Dermis blood vessel endothelial cell (primary cell): ENCODE measurements at places on chromosomes 3 and 15.

DNA sequence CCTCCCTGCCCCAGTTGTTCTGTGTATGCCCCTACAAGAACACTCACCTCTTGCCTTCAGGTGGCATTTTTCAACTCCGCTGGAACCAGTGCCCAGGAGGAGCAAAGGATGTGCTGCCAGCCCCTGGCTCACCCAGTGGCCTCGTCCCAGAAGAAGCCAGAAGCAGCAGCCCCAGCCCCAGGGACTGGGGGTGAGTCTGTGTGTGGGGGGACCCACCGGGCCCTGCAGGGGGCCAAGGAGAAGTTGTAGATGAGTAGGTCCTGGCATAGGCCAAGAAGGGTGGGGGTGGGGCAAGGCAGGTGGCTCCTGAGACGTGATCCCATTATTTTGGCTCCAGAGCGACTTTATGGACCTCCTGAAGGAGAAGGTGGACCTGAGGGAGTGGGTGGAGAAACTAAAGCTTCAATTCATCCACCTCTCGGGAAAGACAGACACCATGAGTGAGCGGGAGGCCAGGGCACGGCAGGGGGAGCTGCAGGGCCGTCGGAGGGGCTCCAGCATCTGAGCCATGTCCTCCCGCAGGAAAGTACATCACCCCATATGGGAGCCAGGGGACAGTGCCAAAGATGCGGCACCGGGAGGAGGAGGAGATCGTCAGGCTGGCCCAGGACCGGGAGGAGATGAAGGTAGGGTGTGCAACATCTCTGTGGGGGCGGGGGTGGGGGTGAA lies 29.3 kb downstream of the NGRN start:
- DNase-seq = no peak

- DNase-seq = no peak
These were observed 71.7 kb upstream of the TTC14 start for GRCh38 chr3:180530276-180530675.

DNA sequence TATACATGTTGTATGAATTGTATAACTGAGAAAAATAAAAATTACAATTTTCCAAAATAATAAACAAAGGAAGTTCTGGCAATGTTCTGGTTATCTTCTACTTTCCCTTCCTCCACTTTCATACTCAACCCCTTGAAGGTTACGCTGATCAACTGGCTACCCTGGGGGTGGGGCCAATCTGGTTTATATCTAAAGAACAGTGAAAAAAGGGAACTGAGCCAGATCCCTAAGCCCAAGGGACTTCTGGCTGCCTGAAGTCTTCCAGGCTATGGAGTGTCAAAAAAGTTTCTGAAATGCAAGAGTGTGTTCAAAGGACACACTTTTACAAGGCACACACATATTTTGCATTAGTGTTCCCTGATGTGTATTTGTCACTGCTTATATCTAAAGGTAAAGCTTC lies 591.9 kb downstream of the ROBO1 start:
- no peak for DNase-seq

GRCh38 chr3:182947888-182948287 lies 32.5 kb downstream of the DCUN1D1 start:
- no peak for DNase-seq

DNA sequence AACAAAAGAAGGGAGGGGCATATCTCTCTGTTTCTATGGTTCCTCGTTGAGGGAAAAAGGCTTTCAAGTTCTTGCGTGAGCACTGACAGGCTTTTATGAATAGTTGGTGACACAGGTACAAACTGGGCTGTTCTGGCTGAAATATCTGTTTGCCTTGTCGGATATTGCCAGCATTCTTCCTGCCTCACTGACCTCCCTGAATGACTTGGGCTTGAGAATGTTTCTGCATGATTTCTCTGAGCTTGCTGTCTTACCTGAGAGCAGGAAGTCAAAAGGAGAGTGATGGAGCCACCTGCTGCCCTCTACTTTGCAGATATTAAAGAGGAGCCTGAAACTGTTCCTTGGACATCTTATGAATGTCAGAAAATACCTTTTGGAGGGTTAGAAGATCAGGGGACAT lies 4.8 kb downstream of the GCNT3 start:
- no peak for DNase-seq
